ENCODE measurements at places on chromosomes 5 and 9.

DNA sequence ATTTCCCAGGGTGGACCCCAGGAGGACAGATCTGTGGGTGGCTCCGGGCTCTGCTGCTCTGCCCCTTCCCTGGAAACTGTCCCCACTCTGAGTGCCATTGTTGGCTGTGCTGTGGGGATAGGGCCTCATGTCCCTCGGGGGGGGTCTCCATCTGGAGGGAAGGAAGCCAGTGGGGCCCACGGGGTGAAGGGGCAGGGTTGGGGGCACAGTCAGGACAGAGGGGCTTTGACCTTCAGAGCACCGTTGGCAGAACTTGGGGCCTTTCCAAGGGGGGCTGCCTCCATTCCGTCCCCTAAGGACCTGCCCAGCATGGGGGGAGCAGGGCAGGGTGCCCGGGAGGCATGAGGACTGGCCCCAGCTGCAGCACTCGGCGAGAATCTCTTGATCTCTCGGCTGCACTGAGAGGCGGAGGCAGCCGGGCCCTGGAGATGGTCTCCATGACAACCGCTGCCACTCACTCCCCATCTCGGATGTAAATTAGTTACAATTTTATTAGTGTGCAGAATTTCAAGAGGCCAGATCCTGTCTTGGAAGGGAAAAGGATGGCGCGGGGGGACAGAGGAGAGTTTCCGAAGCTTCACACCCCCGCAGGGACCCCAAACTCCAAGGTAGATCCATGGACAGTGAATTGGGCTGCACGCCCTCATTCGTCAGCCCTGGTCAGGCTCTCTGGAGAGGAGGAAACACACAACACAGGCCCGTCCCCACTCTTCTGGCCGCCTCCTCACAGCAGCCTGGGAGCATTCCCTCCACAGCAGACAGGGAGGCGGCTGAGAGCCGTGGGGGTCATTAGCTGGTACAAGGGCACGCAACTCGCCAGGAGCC, 216.2 kb upstream of the IER5L start:
- no peak for DNase-seq

DNA sequence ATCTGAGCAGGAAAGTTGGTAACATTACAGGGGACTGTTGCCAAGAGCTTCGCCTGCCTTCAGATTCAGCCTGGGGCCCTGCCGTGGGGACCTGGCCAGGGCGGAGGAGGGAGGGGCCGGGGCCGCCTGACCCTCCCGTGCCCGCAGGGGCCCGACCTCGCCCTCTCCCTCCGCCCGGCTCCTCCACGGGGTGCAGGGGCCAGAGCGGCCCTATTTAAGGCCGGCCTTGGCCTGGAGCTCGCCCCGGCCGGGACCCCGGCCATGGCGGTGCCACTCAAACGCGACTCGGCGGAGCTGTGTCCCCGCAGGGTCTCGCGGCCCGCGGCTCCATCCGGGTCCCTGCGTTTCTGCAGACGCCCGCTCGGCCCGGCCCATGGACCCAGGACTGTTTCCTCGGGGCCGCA, 757 bp downstream of the TMEM250 start:
- no peak for DNase-seq

- DNase-seq = no peak
Observed at GRCh38 chr5:54844266-54844665, 141.1 kb downstream of the ESM1 start.

DNA sequence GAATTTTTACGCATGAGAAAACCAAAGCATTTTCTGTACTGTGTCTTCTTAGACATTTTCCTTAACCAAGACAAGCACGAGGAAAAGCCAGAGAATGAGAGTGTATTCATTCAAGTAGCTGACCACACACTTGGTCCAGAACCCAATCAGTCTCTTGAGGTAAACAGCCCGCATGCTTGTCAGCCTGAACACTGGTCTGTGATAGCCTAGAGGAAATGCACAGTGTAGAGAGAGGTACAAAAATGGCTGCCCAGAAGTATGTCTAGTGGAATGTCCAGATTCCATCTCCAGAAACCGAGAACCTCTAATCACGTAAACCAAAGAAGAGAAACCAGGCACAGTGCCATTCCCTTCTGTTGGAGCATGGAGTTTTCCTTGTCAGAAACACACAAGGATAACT, 80.0 kb upstream of the SNX2 start:
- DNase-seq = no peak

GRCh38 chr5:160657068-160657507, 194.9 kb downstream of the ATP10B start:
- no peak for DNase-seq

- DNase-seq = no peak
Observed at GRCh38 chr9:106947106-106947900, 84.3 kb downstream of the ZNF462 start.

DNA sequence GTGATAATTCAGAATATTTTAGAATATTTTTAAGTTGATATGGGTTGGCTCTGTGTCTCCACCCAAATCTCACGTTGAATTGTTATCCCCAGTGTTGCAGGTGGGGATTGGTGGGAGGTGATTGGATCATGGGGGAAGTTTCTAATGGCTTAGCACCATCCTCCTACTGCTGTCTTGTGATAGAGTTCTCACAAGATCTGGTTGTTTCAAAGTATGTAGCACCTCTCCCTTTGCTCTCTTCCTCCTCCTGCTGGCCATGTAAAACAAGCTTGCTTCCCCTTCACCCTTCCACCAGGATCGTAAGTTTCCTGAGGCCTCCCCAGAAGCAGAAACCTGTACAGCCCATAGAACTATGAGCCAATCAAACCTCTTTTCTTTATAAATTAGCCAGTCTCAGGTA, 214.6 kb upstream of the C9orf72 start:
- DNase-seq = peak; percentile 65

- no peak for DNase-seq
Observed at GRCh38 chr5:77167695-77168121, 42.8 kb upstream of the PDE8B start.

DNA sequence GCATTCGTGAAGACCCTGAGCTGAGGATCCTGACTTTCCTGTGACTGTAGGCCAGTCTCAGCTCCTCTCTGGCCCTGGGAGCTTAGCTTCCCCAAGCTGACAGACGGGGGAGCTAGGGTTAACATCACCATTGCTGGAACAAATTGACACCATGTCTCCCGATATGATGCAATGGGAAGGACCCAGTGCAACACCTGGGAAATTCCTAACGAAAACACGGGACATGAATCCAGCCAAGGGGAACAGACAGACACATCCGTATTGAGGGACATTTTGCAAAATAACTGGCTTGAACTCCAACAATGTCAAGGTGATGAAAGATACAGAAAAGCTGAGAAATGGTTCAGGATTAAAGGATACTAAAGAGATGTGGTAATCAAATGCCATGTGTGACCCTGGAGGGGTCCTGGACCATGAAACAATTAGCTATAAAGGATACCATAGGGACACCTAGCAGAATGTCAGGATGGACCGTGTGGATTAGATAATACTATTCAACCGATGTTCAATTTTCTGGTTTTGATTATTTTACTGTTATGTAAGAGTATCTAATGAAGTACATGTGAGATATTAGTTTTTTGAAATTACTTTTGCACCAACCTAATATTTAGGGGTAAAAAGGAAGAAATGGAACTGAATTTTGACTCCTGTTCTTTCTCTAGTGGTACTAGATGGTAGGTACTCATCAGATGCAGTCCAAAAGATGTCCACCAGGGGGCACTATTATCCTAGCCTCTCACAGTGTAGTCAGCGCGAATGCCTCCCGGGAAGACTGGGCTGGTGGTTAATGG, 52.7 kb downstream of the NDST1 start:
- DNase-seq = peak; percentile 95

DNA sequence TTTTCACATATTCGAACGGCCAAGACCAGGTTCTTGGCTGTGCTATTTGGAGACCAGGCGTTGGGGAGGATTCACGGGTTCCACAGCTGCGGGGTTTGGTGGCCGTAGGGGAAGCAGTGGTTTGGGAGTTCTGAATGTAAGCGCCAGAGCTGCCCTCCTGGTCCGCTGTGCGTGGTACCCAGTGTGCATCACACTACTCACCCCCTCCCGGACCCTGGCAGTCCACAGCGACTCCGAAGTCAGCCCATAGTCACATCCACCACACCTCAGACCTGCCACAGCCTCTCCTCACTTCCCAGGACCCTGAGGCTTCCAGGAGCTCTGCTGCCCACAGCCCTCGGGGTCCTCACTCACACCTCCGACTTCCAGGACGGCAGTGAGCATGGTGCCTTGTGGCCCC, 26.8 kb downstream of the AMBP start:
- DNase-seq = no peak

DNA sequence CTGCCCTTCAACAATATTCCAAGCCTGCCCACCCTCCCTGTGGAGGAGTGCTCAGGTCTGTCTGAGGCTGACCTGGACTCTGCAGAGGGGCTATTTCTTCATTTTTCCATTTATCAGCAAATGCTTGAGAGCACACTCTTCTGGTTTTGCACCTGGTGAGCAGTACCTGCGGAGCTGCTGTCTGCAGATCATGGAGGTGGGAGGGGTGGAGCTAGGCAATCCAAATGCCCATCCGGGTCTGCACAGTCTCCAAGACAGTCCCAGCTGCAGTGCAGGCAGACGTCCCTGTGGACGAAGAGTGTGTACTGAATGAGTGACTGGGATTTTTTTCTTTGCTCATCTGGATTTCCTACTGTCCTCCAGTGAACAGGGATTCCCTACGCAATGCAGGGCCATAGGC, 239.8 kb downstream of the IRX2 start:
- DNase-seq = no peak

- no peak for DNase-seq
Observed at GRCh38 chr9:122307925-122308324, 43.2 kb downstream of the MRRF start.

- DNase-seq = no peak
Observed at GRCh38 chr5:78621291-78621738, 27.3 kb downstream of the LHFPL2 start.

DNA sequence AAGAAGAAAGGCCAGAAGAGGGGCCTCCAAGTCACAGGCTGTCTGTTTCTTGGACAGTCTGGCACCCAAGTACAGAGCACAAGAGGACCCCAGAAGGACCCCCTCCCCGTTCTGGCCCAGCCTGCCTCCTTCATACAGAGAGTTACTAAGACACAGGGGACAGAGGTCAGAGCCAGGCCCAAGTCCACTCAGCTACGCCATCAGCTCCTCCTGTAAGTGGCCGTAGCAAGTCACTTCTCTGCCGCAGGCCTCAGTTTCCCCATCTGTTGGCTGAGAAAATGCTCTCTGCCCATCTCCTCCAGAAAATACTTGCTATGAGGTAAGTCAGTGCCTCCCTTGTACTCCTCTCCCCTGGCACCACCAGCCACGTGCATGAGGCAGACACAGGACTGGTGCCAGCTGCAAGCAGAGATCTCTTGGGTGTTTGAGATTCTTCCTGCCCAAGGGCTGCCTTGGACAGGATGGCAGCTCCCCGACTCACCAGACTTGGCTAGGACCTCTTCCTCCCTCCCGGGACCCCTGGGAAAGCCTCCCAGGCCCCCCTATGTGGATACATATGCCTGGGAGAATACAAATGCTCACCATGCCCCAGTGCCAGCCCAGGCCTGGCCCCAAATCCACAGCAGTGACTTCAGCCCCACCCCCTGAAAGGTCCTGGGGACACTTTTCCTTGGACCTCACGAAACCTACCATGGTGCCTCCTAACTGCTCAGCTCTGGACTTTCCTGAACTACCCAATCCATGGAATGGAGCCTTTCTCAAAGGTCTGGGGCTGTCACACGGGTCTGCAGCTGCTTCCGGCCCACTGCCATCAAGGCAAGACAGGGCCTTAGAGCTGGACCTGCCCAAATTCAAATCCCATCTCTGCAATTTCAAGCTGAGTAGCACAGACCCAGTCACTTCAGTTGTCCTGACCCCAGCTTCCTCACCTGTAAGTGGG, 5.1 kb downstream of the EEIG1 start:
- no peak for DNase-seq

- no peak for DNase-seq
Observed at GRCh38 chr5:88694023-88694679, 188.8 kb downstream of the MEF2C start.

DNA sequence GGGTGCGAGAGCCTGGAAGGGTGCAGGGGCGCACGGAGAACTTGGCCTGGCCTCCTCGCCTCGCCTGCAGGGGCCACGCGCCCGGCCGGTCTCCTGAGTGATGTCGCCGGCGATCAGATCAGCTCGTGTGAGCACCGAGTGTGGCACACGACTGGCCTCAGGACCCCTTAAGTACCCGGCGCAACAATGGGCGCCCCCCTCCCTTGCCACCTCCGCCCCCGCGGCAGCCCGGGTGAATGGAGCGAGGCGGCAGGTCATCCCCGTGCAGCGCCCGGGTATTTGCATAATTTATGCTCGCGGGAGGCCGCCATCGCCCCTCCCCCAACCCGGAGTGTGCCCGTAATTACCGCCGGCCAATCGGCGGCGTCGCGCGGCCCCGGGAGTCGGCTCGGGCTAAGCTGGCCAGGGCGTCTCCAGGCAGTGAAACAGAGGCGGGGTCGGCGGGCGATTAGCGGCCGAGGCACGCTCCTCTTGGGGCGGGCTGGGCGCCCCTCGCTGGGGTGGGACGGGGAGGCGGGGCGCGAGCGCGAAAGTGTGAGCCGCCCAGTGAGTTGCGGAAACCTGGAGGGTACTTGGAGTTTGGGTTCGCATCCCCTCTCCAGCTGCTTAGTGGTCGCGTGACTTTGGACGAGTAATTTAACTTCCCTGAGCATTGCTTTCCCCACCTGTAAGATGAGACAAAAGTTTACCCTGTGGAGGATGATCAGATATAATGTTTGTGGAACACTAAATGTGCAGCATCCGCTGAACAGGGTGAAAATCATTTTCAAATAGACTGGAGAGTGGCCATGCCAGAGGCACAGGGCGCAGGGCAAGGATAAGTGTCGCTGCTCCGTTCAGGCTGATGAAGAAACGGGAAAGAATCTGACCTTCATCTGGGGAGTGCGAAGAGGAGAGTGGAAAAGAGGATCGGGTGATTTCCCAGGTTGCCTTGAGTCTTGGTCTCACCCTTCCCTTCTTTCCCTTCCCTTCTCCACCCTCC, at the start of gene NEUROG1:
TSS of gene NEUROG1 (minus strand) at position 145 of the 982 bp plus-strand sequence. CDS start 274 bp downstream, outside the sequence.
- DNase-seq = no peak

DNA sequence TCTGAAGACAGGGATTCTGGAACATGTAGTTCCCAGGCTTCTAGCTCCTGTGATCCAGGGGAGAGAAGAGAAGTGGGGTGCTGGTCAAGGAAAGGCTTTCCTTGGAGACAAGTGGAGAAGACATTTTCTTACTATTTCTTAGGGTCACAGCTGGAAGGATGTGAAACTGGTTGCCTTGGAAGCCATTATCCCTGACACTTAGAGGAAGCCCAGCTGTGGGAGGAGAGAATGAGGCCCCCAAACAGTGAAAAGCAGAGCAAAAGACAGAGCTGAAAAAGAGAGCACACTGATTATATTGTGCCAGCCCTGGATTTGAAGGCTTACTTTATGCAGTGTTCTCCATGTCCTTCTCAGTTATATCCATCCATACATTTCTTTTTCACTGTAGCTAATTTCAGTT, 17.5 kb upstream of the SHB start:
- no peak for DNase-seq

Data from suppressor macrophage treated with lipopolysaccharide for 1 hour (primary cell).